Ovary (tissue), 10 donors: ENCODE measurements at places on chromosomes 2 and 18. TPM values are rescaled to one million over a fixed set of nuclear protein-coding genes. Genes with fewer than 3 reads are reported as not detected.

DNA sequence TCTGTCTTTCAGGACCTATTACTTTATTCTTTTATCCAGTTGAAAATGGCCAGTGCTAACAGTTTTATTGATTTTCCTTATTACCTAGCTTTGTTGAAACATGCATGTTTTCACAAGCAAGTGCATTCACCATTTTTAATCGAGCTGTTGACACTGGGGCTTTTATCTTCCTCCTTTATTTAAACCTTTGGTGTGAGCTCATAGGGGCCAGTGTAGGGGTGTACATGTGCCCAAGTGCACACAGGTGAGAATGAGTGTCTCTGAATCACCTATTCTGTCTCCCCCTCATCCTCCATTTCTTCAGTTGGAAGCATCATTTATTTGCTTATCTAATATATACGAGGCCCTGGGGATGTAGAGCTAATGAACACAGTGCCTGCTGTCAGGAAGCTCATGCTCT is 199.1 kb downstream of the PRKCE start:
- DNase-seq: no peak

DNA sequence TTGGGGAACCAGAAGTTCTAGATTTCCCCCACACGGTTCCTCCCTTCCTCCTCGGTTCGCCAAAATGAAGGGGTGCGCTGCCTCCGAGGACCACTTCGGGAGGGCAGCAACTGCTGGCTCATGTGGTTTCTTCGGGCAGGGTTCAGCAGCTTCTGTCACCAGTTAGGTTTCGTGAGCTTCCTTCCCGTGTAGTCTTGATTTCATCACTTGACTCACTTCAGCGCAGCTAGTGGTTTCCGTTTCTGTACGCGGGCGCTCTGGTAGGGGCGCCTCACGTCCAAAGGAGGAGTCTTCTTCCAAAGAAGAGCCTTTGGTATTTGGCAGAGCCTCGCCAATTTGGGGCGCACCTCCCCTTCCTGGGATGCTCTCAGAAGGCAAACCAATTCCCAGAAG is 485 bp upstream of the GALNT3 start:
- peak; percentile 18 for DNase-seq

- DNase-seq: no peak
These were observed 54.6 kb downstream of the LANCL1 start for GRCh38 chr2:210421916-210422315.

GRCh38 chr2:158743879-158744278 is 51.2 kb upstream of the DAPL1 start:
- DNase-seq: no peak

GRCh38 chr2:54706622-54707021 is 16.8 kb upstream of the EML6 start:
- no peak for DNase-seq

SEC11C gene
- 24.5 TPM for total RNA-seq

- DNase-seq: peak; percentile 38
These were observed 21.4 kb upstream of the EML4 start for GRCh38 chr2:42147641-42148274.
